Activated CD4-positive, alpha-beta T cell treated with anti-CD3 and anti-CD28 coated beads for 36 hours (primary cell): ENCODE measurements at places on chromosomes 7 and 10. TPM values are rescaled to one million over a fixed set of nuclear protein-coding genes. Genes with fewer than 3 reads are reported as not detected.

- peaks cover 12% of the 10 kb centered on the region for H3K4me1 ChIP-seq
- H3K27ac ChIP-seq, result no peak overlapping the region
- DNase-seq, result peak; percentile 10
- peaks cover 39% of the 10 kb centered on the region for H3K27me3 ChIP-seq
- H3K36me3 ChIP-seq, result no peaks in the 10 kb centered on the region
Observed at GRCh38 chr7:70694971-70695794, 436.8 kb upstream of the GALNT17 start.

DNA sequence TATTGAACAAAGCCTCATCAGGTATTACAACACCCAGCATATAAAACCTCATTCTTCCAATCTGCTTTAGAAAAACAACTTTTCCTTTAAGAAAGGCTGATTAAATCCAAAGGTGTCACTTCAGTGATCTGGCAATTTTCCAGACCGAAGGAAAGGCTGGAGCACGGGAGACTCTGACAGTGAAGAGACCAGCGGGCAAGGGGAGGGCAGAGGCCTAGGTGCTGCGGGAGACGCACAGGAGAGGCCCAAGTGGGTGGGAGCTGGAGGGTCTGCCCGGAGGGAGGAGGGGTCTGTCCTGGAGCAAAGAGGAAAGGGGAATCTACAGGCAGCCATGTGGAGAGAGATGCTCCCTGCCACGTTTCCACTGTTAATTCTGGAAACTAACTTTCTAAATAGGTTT, 24.3 kb upstream of the PPP2R2D start:
- DNase-seq, result no peak
- peaks cover 13% of the 10 kb centered on the region for H3K27me3 ChIP-seq
- no peaks in the 10 kb centered on the region for H3K4me1 ChIP-seq
- H3K4me3 ChIP-seq, result no peak overlapping the region

DNA sequence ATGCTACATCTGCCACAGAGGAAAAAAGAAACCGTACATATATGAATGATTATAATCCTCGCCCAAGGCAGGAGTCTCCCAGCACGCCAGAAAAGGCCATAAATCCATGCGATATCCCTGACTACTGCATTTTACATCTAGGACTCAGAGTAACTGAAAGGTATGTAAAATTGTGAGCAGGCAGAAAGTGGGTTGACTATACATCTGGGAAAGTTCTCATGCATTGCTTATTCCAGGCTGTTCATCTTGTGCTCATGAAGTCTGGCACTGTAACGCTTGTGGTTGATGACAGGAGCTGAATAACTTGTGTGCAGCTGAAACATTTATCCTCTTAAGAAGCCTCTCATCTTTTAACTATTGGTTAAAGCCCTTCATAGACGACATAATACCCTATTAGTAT, 193.4 kb upstream of the STEAP4 start:
- H3K4me1 ChIP-seq, result no peaks in the 10 kb centered on the region
- no peaks in the 10 kb centered on the region for H3K27me3 ChIP-seq
- no peak for DNase-seq
- H3K4me3 ChIP-seq, result no peak overlapping the region

Gene ANKRD1
- not detected for total RNA-seq

Gene SLC13A1
- total RNA-seq, result not detected

Gene IFIT1
- 6.5 TPM for total RNA-seq

Gene MLLT10
- 34.1 TPM for total RNA-seq
